ENCODE measurements at places on chromosomes 1 and 21. TPM values are rescaled to one million over a fixed set of nuclear protein-coding genes. Genes with fewer than 3 reads are reported as not detected.

The GSTM5 gene
- total RNA-seq, result not detected

The AVPR1B gene
- not detected for total RNA-seq

The NKAIN1 gene
- total RNA-seq, result not detected

The IGSF3 gene
- total RNA-seq, result not detected

The PBX1 gene
- 2.5 TPM for total RNA-seq

The ATP1A4 gene
- total RNA-seq, result 0.71 TPM

The FRRS1 gene
- 0.94 TPM for total RNA-seq

The TBX19 gene
- 2.2 TPM for total RNA-seq

The TMEM35B gene
- 37.5 TPM for total RNA-seq

The C1orf185 gene
- total RNA-seq, result not detected

DNA sequence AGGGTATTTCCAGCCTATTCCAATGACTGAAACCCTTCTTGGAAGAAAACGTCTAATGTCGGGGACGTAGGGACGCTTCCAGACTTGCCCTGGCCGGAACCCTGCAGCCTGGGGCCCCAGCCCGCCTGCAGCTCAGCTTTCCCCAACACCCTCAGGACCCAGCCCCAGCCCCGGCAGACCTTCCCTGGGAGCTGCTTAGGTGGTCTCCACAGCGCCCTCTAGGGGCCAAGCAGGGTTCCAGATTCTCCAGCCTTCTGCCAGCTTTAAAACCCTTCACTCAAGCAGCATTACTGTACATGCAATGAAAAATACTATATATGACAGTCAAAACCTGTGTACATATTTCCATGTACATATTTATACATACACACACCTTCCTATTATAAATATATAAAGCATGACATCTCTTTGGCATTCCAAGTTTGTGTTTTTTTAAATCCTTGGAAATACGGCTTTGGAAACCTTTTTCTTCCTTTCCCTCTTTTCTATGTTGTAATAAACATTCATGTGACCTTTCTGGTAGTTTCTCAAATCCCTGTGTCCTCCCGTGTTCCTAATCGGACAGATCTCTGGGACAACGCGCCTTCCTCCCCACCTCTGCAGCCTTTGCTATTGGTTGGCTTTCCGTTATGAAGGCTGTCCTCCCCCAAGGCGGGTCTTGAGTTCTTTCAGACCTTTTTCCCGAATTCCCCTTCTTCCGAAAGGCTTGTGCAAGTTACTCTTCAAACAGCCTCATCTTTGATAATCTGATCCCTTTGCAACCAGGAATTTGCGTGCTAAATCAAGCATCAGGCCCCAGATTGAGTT, 60.3 kb downstream of the STUM start:
- H3K4me1 ChIP-seq, result no peaks in the 10 kb centered on the region
- H3K36me3 ChIP-seq, result no peaks in the 10 kb centered on the region
- no peak overlapping the region for H3K27ac ChIP-seq
- no peak overlapping the region for H3K4me3 ChIP-seq
- H3K27me3 ChIP-seq, result no peaks in the 10 kb centered on the region

DNA sequence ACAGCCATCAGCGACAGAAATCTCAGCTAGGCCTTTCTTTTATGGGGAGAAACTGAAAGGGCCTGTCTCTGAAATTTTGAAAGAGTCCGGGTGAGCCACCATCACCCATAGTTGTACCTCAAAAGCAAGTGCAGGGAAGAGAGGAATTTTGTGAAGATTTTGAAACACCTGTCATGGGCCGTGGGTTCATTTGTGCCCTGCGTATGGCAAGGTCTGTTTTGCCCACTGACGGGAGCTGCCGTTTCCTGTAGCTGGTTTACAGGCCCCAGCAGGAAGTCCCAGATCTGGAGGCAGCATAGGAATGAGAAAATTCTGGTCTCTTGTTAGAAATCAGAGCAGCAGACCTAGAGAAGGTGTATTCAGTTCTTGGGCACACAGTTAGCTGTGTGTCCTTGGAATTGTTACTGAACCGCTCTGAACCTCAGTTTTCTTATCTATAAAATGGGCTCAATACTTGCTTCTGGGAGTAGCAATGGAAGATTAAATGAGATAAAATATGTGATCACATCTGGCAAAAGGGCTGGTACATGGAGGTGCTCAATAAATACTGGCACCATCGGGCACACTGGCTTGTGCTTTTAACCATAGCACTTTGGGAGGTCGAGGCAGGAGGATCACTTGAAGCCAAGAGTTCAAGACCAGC, 52.5 kb downstream of the MAN1C1 start:
- no peak overlapping the region for H3K4me3 ChIP-seq
- DNase-seq, result peak; percentile 22
- H3K27ac ChIP-seq, result peak overlapping the region; percentile 50
- H3K27me3 ChIP-seq, result no peaks in the 10 kb centered on the region

- no peak for DNase-seq
- H3K4me1 ChIP-seq, result no peaks in the 10 kb centered on the region
- no peaks in the 10 kb centered on the region for H3K27me3 ChIP-seq
- no peak overlapping the region for H3K4me3 ChIP-seq
- no peak overlapping the region for H3K27ac ChIP-seq
These were observed 131.1 kb downstream of the HLCS start for GRCh38 chr21:36835383-36835795.

Measured in naive thymus-derived CD4-positive, alpha-beta T cell (primary cell).